ENCODE measurements at places on chromosomes 7 and 10. TPM values are rescaled to one million over a fixed set of nuclear protein-coding genes. Genes with fewer than 3 reads are reported as not detected.

NPTX2 gene
- 1.3 TPM for total RNA-seq

WNT2 gene
- total RNA-seq: not detected

MXI1 gene
- 28.3 TPM for total RNA-seq

IL15RA gene
- total RNA-seq: 0.35 TPM

SPDYE9 gene
- total RNA-seq: not detected

CYP2C9 gene
- not detected for total RNA-seq

FBXO24 gene
- total RNA-seq: 1.3 TPM
